ENCODE measurements at places on chromosomes 2 and 18. TPM values are rescaled to one million over a fixed set of nuclear protein-coding genes. Genes with fewer than 3 reads are reported as not detected.
A peak's percentile ranks its signal among the peaks of the same experiment; 100 is the strongest.

DNA sequence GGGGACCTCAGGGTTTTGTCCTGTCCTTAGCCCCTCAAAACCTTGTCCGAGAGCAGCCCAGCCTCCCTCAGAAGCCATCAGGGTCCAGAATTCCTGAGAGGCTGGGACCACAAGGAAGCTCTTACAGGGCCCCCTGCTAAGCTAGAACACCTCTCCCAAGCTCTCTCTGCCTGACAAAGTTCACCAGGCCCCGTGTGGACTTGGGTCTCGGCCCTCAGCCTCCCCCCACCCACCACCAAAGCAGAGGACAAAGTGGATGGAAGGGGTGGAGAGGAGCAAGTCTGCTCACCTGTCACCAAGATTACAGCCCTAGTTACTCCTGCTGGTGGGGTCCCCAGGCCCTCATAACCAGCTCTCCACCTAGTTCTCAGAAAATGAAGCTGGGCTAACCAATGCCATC, 16.8 kb downstream of the RAB11FIP5 start:
- no peak for DNase-seq

DNA sequence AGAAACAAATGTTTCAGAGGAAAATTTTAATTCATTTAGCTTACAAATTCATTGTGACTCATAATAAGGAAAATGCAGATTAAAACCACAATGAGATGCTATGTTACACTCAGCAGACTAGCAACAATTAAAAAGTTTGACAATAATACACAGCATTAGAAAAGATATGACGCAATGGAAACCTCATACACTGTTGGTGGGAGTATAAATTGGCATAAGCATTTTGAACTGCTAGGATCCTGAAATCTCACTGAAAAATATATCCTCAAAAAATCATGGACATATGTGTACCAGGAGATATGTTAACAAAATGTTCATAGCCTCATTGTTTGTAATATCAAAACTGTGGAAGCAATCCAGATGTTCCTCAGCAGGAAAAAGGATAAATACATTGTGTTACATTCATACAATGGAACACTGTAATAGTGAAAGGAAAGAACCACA, 13.7 kb downstream of the CALCRL start:
- peak; percentile 12 for DNase-seq

DNA sequence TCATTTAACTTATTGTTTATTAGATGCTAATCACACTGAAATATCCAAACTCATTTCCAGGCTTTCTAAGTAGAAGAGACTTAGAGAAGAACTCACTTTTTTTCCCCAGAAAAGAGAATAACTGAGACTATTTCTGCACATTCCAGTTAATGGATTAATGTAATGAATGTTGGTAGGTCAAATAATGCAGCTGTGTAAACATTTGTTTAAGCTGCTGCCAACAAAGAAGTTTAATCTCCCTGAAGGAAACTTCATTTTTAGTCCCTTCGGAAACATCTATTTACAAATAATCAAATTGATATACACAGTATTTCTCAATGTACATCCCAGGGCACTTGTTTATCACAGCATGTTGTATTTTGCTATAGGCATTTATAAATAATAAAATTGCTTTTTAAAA, 126.9 kb downstream of the KCNS3 start:
- DNase-seq, result no peak

- DNase-seq, result no peak
These were observed 40.6 kb downstream of the TAF1B start for GRCh38 chr2:9883897-9884296.

The IL36G gene
- total RNA-seq, result 0.24 TPM

The ZDBF2 gene
- total RNA-seq, result 9.6 TPM

The GALNT13 gene
- not detected for total RNA-seq

The SLC23A3 gene
- total RNA-seq, result not detected

The TEX261 gene
- 59.6 TPM for total RNA-seq

The ANKAR gene
- total RNA-seq, result 5.6 TPM
